ENCODE measurements at places on chromosomes 11 and 22.

DNA sequence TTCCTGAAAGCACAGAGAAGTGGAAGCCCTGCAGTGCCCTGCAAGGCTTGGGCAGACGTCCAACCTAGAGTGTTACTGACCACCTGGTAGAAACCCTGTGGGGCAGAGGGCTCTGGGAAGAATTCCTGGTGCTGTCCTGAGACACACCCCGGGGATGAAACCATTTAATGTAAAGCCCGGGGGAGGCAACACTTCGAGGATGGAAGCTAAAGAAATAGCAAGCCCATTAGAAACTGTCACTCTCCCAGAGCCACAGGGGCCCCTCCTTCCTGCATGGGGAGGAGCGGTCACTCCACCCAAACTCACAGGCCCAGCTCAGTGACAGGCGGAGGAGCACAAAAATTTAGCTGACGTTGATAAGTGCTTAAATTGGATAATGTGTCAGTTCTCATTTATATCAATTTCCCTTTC is 57.6 kb downstream of the NRXN2 start:
- DNase-seq = no peak

DNA sequence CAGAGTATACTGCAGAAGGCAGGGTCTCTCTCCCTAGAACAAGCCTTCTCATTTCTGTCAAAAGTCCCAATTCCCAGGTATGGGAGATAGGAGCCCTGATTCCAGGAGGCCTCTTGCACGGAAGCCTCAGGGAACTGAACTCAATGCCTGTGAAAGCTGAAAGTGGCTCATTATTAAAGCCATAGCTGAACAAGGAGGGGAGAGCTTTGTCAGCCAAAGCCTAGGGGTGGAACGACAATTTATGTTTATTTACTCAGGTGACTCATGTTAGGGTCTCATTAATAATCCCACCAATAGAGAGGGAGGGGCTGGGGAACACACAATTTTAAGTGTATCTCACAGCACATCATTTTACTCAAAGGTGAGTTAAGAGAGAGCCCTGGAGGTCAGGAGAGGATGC is 44.9 kb downstream of the DSCAML1 start:
- no peak for DNase-seq

GRCh38 chr22:24506802-24507438 is 11.8 kb downstream of the UPB1 start:
- no peak for DNase-seq

DNA sequence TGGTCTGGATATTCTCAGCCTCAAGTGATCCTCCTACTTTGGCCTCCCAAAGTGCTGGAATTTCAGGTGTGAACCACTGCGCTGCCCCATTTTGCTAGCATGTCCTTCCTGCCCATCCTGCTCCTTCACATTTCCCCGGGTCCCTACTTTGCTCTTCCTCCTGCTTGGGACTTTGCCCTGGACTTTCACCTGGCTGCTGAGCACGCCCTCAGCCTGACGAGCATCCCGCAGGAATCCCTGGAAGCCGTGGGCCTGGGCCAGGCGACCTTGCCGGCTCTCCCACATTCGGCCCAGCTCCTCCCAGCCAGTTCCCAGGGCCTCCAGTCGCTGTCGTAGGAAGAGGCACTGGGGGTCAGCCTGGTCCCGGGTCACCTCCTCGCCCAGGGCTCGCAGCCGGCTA is 22.6 kb upstream of the RBM4B start:
- no peak for DNase-seq

GRCh38 chr11:45238724-45239123 is 47.4 kb downstream of the SYT13 start:
- DNase-seq = peak; percentile 27

DNA sequence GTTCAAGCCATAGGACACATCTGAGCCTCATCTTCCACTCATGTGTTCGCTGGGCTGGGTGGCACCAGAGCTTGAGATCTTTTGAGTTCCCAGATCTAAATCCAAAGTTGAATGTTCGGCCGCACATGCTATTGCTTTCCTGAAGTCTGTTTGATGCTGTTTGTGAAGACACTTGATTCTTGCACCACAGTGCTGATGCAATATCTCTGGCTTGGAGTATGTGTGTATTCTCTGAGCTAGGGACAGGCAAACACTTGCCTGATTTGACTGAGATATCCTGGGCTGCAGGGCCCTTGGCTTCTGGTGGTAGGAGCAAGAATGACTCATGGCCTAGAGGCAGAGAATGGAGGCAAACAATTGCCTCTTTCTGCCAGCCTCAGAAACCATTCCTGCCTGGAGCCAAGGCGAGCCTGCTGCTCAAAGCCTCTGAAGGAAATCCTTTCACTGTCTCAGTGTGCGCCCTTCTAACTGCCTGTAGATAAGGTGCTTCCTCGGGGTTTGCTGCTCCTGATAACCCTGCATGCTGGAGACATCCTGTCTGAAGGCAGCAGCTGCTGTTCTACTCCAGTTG is 73.0 kb downstream of the CYB5R2 start:
- DNase-seq = peak; percentile 85

- DNase-seq = no peak
Observed at GRCh38 chr11:67317888-67318555, 14.7 kb downstream of the SSH3 start.

- no peak for DNase-seq
Observed at GRCh38 chr11:65896034-65896999, 3.9 kb downstream of the FOSL1 start.

DNA sequence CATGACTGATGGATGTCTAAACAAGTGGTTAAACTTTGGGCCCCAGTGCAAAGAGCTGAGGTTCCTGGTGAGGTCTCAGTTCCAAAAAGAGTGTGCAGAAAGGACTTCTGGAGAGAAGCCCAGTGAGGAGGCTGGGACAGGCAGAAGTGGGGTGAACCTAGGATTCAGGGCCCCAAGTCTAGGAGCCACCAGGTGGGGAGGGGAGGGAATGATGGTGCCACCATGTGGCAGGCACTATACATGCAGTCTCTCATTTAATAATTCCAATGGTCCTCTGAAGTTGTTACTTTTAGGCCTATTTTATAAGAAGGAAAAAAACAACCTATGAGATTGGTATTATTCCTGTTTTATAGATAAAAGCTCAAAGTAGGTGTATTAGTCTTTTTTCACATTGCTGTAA is 102.0 kb downstream of the INSC start:
- DNase-seq = no peak

GRCh38 chr11:122199661-122200060 is 83.6 kb upstream of the BLID start:
- no peak for DNase-seq

- peak; percentile 11 for DNase-seq
Observed at GRCh38 chr22:43126501-43127165, 16.1 kb downstream of the BIK start.

DNA sequence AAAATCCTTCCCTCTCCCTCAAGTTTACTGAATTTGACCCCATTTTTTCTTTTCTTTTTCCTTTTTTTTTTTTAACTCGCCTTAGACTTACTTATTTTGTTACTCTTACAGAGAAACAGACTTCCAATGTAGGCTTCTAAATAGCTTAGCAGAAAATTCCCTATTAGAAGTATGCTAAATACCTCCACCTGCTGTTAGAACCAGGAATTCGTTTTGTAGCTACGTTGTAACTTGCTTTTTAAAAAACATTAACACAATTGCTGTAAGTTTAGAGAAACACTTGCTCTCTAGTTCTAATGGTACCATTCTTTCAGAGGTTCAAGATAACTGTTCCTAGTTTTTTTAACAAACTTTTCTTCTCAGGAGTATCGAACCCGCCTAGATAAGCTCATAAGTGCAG is 324.2 kb downstream of the DCDC1 start:
- no peak for DNase-seq

- no peak for DNase-seq
Observed at GRCh38 chr11:114060392-114061047, 1.0 kb downstream of the ZBTB16 start.

- DNase-seq = peak; percentile 45
Observed at GRCh38 chr11:73784080-73784634, 3.5 kb upstream of the MRPL48 start.

DNA sequence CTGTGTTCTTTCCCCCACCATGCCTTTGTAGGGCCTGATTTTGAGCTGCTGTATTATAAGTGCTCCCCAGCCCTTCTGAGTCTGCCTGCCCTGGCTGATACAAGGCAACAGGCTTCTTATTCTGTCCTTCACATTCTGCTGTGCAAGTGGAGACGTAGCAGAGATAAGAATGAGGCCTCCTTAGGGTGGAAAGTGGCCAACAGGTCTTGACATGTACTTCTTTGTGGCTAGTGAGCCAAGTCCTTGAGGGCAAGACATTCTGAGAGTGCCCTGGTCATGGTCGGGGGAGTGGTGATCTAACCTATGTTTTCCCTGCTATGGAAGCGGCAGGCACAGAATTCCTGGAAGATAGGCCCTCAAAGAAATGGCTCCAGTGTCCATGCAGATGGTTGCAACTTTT is 235.7 kb upstream of the CADM1 start:
- DNase-seq = no peak

DNA sequence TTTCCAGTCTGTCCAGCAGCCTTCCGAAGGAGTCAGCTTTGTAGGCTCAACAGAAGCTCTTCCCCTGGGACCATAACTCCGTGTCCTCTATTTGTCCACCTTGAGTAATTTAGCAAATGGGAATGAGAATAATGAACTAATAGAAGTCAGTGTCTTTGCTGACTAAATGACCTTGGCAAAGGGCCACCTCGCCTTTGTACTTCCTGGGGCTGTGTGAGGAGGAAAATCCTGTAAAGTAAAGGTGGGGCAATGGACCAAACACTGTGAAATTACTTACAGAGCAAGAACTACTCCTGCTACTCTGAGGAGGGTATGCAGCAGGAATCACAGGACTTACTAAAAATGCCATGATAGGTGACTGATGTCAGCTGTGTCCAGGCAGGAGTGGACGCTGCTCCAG is 36.2 kb upstream of the CSNK2A3 start:
- DNase-seq = no peak

DNA sequence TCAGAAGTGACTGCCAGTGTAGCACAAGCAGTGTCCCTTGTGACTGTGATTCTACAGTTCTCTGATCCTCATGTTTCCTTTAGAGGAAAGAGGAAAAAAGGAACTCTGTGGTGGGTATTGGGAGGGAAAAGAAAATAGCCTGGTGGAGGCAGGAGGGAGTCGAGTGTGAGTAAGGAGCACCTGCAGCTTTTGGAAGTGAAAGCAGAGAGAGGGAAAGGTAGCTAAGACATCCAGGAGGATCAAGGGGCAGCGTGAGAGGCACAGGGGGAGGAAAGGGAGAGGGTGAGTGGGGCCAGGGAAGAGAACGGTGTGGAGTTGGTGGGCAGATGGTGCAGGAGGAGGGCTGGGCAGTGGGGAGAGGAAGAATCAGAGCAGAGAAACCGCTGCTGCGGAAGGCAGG is 12.4 kb downstream of the TMA7B start:
- no peak for DNase-seq

Measured in AG09309 (cell line).